Central memory CD8-positive, alpha-beta T cell (primary cell): ENCODE measurements at places on chromosomes 6 and 20.

- no peak for DNase-seq
These were observed 256.5 kb upstream of the RIN2 start for GRCh38 chr20:19501476-19502115.

GRCh38 chr6:32386040-32386439 lies 14.3 kb upstream of the TSBP1 start:
- no peak for DNase-seq

DNA sequence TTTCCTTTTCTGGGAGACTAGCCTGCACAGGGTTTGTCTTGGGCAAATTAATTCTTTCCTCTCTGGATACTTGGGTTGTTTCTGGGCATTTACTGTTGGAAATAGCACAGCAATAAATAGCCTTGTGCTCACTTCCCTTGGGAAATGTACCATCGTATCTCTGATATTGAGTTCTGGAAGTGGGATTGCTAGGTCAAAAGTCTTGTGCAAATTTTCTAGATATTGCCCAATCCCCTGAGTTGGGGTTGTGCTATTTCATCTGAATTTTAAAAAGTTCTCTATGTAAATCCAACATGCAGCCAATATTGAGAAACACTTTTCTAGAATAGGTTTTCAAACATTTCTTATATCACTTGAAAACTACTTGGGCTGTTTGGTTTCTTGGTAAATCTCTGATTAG lies 64.0 kb upstream of the ELOVL5 start:
- DNase-seq, result no peak

- no peak for DNase-seq
These were observed 2.0 kb downstream of the LRRC1 start for GRCh38 chr6:53796791-53797190.

- no peak for DNase-seq
These were observed 19.3 kb upstream of the SASH1 start for GRCh38 chr6:148323344-148323743.

- DNase-seq, result no peak
These were observed 96.1 kb downstream of the NUS1 start for GRCh38 chr6:117771403-117771802.

- DNase-seq, result no peak
These were observed 36.8 kb upstream of the L3MBTL3 start for GRCh38 chr6:129981598-129981997.

DNA sequence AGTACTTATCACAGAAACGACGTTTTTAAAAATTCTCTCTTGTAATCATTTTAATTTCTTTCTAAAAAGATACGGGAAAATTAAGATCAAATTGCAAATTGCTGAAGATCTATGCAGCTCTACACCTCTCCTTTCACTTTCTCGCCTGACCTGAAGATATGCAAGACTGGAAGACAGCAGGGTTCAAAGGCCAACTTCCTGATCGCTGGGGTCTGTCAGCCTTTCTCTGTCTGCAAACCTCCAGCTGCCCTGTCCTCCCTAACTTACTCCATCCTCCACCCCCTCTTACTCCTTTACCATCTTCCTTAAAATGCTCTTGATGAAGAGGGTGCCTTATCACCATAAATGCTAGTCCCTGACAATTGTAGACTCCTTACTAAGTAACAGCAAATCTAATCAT lies 63.7 kb downstream of the POPDC3 start:
- DNase-seq, result no peak

DNA sequence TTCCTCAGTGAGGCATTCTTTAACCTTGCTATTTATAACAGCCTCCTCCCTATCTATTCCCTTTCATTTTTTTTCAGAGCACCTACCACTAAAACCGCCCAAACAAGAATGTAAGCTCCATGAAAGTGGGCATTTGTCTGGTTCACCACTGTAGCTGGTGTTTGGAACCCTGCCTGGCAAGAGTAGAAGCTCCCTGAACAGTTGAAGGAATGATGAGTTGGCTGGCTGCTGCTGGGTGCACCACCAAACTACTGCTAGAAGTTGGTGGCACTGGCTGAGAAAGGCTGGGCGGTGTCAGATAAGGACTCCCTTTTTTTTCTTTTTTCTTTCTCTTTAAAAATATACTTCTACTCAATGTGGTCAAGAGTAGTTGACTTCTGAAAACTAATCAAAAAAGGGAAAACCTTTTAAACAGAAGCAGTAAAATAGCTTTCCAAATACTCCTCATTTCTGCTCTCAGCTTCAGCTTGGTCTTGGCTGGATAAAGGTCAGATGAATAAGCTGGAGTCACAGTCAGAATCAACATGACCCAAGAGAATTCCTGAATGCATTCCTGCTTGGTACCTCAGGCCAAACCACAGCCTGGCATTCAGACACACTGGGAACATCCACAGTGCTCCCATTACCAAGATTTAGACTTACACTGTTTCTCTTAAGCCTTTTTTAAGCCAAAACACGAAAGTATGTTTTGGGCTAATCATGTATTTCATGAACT lies 38.0 kb downstream of the RTN4IP1 start:
- no peak for DNase-seq

DNA sequence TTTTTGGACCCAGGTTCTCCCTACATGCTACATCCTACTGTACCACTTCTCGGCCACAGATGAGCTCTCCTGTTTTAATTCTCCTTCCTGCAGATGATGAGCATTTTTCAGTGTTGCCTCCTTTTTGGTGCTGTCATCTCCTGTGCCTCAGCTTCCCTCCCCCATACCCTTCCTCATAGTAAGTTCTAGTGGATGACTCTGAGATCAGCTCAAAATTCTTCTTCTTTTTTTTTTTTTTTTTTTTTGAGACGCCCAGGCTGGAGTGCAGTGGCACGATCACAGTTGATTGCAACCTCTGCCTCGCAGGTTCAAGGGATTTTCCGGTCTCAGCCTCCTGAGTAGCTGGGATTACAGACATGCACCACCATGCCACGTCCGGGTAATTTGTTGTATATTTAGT lies 3.8 kb downstream of the TMEM14A start:
- DNase-seq, result no peak
